ENCODE measurements at places on chromosomes 16 and 17. TPM values are rescaled to one million over a fixed set of nuclear protein-coding genes. Genes with fewer than 3 reads are reported as not detected.

DNA sequence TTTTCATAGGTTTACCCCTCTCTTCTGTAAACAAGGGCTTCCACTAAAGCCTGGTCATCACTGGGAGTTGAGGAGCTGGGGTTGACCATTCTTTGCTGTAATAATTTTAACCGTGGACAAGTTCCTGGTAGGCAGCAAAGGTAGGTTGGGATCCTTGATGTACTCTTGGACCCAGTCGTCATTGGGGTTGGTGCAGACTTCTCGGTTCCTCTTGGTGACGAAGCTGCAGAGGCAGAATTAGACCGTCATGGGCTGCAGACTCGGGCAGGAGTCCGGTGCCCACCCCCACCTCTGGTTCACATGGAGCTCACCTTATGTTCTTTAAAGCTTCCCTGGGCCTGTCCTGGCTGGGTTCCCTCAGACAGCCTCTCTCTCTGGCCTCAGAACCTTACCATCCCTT, 3.8 kb downstream of the CCL16 start:
- DNase-seq, result no peak

Gene PRDM7
- total RNA-seq, result not detected

Gene CD300LB
- total RNA-seq, result not detected

DNA sequence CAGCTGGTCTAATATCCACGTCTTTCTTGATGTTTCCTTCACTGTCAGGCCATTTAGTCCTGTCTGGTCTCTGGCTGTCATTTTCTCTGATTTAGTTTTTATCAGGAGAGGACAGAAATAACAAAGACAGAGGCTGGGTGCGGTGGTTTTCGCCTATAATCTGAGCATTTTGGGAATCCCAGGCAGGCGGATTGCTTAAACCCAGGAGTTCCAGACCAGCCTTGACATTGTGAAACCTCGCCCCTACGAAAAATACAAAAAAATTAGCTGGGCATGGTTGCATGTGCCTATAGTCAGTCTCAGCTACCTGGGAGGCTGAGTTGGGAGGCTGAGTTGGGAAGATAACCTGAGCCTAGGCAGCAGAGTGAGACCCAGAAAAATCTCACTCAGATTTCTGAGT, 7.1 kb downstream of the SRCAP start:
- DNase-seq, result no peak

- no peak for DNase-seq
Observed at GRCh38 chr16:56094231-56094630, 97.1 kb upstream of the GNAO1 start.

DNA sequence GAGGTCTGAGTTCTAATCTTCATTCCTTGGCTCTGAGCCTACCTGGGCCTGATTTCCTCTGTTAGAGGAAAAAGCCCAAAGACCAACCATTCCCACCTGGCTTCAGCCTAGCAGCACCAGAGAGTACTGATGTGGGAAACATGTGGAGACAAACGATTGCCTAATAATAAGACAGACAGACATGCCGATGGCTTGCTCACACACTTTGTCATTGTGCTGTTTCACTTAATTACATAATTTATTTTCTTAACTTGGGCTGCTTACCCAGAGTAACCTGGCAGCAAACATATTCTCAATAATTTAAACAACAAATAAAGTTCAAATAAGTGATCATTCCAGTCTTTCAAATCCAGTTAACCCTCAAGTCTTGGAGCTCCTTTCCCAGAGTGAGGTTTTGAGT, 83.4 kb downstream of the MAF start:
- no peak for DNase-seq

DNA sequence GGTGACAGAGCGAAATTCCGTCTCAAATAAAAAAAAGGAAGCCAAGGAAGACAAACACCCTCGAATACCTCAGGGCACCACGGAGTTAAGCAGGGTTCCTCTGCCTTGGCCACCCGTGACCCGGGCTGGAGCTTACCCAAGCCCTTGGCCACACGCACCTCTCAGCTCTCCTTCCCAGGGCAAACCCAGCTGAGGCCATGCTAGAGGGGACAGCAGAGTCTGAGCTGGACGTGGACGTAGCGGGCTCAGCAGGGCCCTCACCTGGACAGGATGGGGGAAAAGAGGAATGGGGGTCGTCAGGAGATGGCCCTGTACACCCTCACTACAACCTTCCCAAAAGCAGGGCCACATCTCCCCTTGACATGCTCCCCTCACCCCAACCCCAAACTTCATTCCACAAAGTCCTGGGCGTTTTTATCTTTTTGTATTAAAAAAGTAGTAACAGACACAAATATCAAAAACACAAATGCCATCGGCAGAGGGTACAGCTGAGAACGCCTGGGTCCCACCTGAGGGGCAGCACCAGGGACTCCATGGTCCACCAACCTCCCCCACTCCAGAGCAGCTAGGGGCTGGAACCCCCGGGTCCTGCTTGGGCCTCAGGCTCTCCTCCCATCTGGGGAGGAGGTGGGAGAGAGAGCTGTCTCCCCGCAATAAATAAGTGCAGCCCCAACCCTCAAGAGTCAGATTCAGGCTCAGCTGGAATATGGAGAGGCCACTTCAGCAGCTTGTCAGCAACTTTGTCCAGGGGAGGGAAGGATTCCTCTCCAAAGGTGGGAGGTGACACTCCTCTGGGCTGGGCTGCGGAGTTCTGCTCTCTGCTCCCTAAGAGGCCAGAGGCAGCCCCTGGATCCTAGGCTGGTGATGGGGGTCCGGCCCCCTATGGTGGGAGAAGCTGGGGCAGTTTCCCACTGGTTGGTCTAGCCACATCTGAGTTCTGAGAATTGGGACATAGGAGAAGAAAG, 11.9 kb downstream of the PER1 start:
- no peak for DNase-seq

DNA sequence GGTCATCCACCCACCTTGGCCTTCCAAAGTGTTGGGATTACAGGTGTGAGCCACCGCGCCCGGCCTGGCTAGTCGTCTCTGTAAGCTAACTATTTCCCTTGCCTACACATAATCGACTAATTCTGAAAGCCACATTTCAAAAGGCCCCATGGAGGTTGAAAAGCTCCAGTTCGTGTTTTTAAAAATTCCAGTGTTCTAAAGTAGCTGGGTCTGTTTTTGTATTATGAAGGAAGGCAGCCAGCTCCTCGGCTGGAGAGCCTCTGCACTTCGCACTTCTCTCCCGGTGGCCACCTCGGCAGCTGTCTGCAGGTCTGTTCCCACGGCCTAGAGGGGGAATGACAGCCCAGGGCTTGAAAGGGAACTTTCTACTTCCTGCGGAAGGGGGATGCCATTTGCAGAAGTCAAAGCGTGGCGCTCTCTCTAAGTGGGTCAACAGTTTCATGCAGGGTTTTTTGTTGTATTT, 16.9 kb downstream of the HASPIN start:
- no peak for DNase-seq
